T-helper 22 cell (primary cell): ENCODE measurements at places on chromosomes 5 and 9.

DNA sequence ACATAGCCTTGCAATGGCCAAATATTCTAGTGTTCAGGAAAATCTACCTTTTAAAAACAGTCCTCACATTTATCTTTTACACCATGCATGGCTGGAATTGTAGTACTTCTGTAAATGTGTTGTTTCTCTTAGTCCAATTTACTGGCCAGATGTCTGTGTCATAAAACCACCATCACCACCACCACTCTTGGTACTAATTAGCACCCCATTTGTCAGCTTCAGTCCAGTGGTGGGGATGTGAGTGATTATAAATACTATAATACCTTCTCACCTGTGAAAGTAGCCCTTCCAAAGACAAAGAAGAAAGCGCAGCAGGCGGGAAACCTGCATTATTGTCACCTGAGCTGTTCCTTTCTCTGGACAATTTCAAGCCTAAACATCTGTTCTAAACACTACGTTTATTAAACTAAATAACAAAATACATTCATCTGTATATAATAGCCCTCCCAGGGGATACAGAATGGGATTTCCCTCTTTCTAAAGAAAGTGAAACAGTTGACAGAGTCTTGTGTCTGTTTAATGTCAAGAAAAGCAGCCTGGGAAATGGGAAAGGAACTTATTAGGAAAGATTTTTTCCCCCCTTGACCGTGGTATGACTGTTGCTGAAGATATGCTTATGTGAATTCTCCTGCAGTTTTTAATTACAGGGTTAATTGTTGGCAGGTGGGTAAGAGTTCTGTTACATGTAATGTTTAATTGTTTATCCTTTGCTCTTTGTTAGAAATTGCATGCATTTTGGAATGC is 144.5 kb upstream of the NUDT12 start:
- DNase-seq: no peak

GRCh38 chr5:18771097-18771610 is 1136.9 kb downstream of the TAF11L14 start:
- DNase-seq: no peak

DNA sequence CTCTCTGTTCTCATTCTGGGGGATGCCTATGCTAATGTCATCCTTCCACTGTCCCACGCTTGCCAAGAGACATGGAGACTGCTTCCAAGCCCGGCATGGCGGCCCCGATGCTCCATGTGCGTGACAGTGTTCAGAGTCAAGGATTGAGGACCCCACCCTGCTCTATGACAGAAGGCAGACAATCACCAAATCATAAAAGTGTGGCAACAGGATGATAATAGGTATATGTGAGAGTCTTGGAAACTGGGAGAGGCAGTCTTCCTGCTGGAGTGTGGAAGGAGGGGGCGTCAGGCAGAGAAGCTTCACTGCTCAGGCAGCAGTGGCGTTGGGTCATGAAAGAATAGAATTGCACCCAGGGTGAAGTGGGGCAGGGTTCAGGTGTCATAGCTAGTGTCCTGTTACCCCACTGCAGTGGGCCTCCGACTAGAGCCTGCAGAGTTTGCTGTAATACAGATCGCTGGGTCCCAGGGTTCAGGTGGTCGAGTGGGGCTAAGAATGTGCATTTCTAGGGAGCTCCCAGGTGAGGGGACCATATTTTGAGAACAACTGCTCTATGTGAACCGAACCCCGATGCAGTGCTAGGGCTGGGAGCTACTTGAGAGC is 12.5 kb upstream of the GADD45G start:
- DNase-seq: no peak

DNA sequence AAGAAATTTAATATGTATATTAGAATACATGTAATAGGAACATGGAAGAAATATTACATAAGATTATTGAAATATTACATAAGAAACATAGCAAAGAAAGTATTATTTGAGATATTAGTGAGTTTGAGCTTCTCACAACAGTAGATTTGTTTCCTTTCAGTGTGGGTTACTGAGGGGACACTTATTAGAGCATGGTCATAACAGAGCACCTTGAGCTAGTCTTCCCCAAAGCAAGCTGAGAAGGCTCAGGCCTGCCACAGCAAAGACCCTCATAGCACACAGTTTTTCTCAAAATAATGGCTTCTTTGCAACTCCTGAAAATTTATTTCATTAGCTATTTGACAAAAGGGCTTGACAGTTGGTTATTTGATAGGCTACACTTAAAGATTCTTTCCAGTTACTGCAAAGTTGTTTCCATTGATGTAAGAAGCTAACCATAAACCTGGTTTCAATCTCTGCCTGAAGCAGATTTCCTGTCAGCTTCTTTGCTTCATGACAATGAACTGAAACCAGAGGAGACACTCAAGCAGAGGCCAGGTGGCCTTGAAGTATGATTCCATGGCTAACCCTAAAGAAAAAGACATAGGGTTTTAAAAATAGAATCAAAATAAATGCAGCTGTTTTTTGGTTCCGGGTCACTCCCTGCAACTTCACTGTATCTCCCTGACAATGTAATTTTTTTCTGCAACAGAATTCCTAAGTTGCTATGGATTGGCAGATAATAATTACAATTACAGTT is 68.6 kb downstream of the ERMP1 start:
- DNase-seq: no peak

GRCh38 chr9:14782286-14783051 is 59.9 kb upstream of the CER1 start:
- DNase-seq: no peak

GRCh38 chr5:15995341-15996052 is 184.1 kb downstream of the MARCHF11 start:
- DNase-seq: no peak

DNA sequence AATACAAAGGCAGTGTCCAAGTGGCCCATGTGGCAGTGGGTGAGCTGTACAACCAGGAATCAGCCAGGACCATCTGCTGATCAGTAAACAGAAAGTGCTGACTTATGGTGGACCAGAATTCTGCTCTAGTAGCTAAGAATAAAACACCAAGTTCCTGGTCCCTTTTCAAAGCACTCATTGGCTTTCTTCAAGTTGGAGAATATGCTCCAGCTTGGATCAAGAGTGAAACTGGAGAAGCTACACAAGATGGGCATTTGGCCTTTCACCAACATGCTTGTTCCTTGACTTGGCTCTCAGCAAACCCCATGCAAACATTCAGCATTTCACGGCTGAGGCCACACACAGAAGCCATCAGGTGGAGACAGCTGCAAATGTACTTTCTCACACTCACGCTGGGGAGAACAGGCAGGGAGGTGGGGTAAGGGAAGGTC is 32.1 kb downstream of the MARCHF3 start:
- DNase-seq: no peak

- no peak for DNase-seq
These were observed 10.2 kb downstream of the PAM start for GRCh38 chr5:102765350-102765749.

DNA sequence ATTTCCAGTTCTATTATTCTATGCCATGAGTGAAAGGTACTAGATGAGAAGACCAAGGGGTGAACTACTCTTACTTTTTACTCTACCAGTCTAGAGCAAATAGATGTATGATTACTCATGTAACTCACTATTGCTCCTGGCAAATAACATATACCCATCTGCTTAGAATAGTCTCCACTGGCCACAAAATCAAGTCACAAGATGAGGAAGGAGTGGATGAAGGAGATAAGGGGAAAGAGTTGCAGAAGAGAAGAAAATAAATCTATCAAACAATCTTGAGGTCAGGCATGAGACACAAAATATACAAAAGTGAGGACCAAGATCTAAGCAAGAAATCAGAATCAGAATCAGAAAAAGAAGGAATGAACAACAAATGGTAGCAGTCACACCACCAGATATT is 13.7 kb upstream of the NR4A3 start:
- no peak for DNase-seq

DNA sequence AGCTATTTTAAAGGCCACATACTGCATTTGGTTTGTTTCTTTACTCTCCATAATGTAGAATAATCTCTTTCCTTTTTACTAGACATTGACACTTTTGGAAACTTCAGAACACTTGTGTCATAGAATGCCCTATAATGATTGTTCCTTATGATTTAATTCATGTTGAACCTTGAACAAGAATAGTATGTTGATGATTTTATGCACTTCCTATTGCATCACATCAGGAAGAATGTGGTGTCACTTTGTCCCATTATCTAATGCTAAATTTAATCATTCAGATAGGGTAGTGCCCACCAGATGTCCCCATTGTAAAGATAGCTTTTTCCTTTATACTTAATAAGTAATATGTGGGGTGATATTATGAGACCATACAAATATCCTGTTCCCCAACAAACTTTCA is 19.4 kb upstream of the DEPDC1B start:
- DNase-seq: no peak

DNA sequence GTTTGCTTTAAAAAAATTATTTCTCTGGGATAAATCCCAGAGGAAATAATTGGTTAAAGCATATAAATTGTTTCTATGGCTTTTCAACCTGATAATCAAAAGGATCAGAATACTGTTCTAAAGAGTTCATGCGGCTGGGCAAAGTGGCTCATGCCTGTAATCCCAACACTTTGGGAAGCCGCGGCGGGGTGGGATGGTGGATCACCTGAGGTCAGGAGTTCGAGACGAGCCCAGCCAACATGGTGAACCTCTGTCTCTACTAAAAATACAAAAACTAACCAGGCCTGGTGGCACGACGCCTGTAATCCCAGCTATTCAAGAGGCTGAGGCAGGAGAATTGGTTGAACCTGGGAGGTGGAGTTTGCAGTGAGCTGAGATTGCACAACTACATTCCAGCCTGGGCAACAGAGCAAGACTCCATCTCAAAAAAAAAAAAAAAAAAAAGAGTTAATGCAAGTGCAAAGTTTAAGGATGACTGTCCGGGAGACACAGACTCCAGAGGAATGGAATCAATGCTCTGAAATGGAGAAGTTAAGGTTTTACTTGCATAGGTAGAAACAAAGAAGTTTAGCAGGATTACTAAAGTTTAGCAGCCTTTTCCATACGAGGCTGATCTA is 16.6 kb upstream of the GRHPR start:
- no peak for DNase-seq

GRCh38 chr5:60576425-60576824 is 123.5 kb downstream of the DEPDC1B start:
- DNase-seq: no peak

DNA sequence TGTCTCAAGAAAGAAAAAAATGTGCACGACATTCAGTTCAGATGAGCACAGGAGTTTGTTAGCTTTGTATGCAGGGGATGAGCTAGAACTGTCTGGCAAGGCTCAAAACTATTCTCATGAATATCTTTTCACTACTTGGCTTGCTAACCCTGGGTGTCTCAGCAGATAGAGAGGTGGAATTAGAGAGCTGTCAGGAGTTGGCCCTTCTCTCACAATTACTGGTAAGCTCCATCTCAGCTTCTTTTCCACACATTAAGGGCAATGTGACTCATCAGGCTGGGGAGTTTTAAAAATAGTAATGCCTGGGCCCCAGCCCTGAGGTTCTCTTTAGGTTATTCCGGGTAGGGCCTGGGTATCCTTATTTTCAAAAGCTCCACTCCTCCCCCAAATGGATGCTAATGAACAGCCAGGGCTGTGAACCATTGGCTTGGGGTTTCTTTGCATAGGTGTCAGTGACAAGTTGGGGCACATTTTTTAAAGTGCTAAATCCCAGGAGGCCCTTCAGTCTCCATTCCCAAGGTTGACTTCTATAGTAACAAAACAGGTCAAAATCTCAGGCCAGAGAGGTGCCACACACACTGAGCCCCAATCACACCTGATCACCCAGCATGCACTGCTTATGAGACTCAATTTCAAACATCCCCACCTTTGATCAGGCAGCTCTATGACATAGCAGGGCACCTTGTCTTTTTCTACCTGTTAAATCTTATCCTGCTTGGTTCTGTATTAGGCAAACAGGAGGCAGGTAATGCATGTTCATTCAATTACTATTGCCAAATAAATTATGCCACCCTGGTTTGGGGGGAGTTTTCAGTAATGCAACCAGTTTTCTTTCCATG is 239.7 kb upstream of the DAP start:
- no peak for DNase-seq

GRCh38 chr5:134403951-134404350 is 7.7 kb downstream of the CDKN2AIPNL start:
- DNase-seq: no peak

- DNase-seq: no peak
These were observed 22.5 kb downstream of the SLC35D2 start for GRCh38 chr9:96360976-96361375.

GRCh38 chr9:8027351-8027750 is 227.8 kb upstream of the DMAC1 start:
- no peak for DNase-seq

DNA sequence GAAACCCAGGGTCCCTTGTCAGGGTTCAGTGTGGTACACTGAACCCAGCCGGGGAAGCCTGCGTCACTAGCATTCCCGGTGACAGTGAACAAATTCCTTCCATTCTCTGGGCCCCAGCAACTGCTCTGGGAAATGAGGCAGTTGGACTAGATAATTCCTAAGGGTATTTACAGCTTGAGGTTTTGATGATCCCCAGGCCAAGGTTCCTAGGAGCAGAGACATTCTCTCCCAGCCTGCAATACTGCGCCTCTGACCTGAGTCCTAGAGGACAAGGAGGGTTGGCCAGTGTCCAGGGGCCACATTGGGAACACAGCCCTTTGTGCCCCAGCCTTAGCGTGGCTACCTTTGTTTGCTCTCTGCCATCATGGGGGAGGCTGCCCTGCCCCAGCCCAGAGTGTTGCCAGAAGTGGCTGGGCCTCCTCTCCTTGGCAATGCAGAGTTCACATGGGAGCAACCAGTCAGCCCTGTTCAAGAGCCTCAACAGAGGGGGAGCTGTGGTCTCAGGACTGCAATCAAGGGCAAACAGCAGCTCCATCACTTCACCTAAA is 178.2 kb downstream of the SEC61B start:
- DNase-seq: no peak

GRCh38 chr5:35857606-35858205 is 1.0 kb downstream of the IL7R start:
- no peak for DNase-seq

DNA sequence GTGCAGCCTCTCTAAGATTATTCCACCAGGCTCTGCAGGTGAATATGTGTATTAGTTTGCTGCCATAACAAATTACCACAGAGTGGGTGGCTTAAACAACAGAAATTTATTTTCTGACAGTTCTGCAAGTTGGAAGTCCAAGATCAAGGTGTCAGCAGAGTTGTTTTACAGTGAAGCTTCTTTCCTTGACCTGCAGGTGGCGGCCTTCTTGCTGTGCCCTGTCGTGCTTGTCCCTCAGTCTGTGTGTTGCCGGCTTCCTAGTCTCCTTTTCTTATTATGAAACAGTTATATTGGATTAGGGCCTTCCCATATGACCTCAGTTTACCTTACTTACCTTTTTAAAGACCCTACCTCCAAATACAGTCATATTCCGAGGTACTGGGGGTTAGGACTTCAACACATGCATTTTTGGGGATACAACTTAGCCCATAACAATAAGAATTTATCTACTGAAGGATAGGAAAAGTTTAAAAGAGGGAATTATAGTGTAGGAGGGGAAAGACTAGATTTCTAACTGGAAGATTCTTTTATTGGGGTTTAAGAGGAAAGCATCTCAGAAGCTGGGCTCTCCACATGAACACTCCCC is 97.4 kb downstream of the OSTF1 start:
- DNase-seq: no peak
